MCF 10A (cell line): ENCODE measurements at places on chromosomes 2 and 18.

DNA sequence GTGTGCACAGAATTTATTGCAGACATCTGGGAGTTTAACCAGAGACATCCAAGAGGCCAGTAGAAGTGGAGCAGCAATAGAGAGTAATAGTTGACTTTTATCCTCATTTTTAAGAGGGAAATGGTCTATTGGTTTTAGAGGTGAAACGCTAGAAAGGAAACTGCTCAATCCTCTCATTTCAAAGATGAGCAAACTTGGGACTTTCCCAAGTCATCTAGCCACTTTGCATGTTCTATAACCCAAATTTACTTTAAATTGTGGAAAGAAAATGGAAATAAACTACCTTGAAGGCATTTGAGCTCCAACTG lies 601.7 kb downstream of the ARHGAP15 start:
- no peaks in the 10 kb centered on the region for H3K36me3 ChIP-seq
- no peaks in the 10 kb centered on the region for H3K27me3 ChIP-seq
- H3K4me3 ChIP-seq, result no peak overlapping the region
- H3K27ac ChIP-seq, result no peak overlapping the region
- H3K4me1 ChIP-seq, result peaks cover 31% of the 10 kb centered on the region
- no peak for DNase-seq

GRCh38 chr18:39772155-39772919 lies 2182.7 kb upstream of the PIK3C3 start:
- DNase-seq, result no peak
- H3K4me1 ChIP-seq, result peaks cover 21% of the 10 kb centered on the region
- no peaks in the 10 kb centered on the region for H3K27me3 ChIP-seq
- H3K36me3 ChIP-seq, result no peaks in the 10 kb centered on the region
- no peak overlapping the region for H3K4me3 ChIP-seq

DNA sequence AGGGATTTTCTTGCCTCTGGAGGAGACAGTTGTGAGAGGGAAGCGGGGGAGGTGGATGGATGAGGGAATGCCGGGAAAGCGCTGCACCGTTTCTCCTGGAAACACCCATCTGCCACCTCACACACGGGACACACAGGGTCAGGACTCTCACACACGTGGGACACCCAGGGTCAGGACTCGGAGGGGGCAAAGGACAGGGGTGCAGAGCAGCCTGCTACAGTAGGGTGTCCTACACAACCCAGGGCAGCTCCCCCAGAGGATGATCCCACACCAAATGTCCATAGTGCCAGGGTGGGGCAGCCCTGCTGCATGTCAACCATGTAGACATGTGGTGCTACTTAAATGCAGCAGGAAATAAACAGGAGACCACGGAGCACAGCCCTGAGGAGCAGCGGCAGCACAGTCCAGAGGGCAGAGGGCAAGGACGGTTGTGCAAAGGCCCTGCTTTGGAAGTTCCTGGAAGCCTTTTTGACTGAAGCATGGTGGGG lies 5.1 kb downstream of the RAMP1 start:
- peaks cover 24% of the 10 kb centered on the region for H3K4me1 ChIP-seq
- H3K4me3 ChIP-seq, result no peak overlapping the region

- peaks cover 50% of the 10 kb centered on the region for H3K4me1 ChIP-seq
- H3K27me3 ChIP-seq, result no peaks in the 10 kb centered on the region
- H3K27ac ChIP-seq, result peak overlapping the region; percentile 81
- DNase-seq, result no peak
- no peak overlapping the region for H3K4me3 ChIP-seq
Observed at GRCh38 chr2:38190542-38191218, 114.7 kb upstream of the CYP1B1 start.

- H3K4me3 ChIP-seq, result no peak overlapping the region
- no peaks in the 10 kb centered on the region for H3K27me3 ChIP-seq
- H3K4me1 ChIP-seq, result no peaks in the 10 kb centered on the region
- peaks cover 20% of the 10 kb centered on the region for H3K36me3 ChIP-seq
- DNase-seq, result no peak
- no peak overlapping the region for H3K27ac ChIP-seq
Observed at GRCh38 chr2:32746669-32747068, 118.8 kb downstream of the TTC27 start.

DNA sequence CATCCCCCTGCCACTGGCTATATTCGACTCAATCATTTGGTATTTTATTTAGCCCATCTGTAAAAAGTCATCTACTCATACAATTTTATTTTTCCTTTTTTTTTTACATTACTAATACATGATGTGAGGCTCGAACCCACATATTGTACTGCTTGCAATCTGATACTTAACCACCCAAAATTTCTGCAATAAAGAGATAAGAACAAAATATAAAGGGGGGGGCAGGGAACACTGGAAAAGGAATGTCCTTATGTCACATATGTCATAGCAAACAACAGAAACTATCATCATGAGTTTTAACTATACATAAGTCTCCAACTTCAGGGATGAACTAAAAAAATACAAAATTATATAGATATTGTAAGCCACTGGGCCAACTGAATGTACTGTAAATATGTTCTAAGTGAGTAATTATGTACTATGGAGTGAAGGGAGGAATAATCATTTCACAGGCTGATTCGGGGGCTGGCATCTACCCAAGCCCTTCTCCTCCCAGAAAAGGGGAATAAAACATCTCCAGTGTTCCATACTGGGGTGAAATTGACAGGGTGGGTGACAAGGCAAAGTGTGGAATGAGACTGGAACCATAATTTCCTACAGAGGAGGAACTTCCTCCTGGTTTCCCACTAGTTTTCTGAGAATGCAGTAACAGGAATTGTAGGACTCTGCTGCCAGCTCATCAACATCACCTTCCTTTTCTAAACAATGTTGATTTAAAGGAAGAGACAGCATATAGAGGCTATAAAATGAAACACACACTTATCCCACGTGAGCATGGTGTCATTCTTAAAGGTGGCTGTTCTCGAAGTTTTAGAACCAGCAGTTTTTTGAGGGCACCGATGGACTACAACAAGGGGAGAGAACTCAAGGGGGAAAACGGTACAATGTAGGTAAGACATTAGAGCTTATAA lies 79.5 kb downstream of the FARSB start:
- peak overlapping the region; percentile 66 for H3K27ac ChIP-seq
- no peak for DNase-seq
- H3K4me3 ChIP-seq, result no peak overlapping the region
- peaks cover 70% of the 10 kb centered on the region for H3K36me3 ChIP-seq

DNA sequence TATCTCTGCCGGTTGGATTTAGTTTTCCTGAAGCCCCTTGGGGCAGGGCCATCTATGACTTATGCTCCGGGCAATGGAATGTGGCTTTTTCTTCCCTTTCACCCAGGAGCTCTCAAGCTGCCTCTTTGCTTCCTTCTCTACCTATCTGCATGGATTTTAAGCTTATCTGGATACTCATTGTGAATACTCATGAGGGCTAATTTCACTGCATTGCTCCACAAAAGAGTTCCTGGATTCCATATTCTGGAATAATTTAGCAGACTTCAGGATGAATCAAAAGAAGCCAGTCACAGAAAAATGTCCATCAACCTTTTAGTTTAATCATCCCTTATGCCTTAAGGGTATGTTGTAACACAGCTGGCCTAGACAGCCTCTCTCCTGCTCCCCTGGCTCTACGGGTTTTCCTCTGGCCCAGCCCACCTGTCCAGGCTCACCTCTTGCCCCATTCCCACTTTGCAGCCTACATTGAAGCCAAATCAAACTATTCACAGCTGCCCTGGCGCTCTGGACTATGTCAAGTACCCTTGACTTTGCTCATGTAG lies 122.8 kb upstream of the RMDN2 start:
- no peaks in the 10 kb centered on the region for H3K27me3 ChIP-seq
- peak; percentile 80 for DNase-seq
- peak overlapping the region; percentile 86 for H3K27ac ChIP-seq
- H3K4me3 ChIP-seq, result no peak overlapping the region
- peaks cover 30% of the 10 kb centered on the region for H3K4me1 ChIP-seq
